NCI-H510A (cell line): ENCODE measurements at places on chromosomes 12 and 14.

DNA sequence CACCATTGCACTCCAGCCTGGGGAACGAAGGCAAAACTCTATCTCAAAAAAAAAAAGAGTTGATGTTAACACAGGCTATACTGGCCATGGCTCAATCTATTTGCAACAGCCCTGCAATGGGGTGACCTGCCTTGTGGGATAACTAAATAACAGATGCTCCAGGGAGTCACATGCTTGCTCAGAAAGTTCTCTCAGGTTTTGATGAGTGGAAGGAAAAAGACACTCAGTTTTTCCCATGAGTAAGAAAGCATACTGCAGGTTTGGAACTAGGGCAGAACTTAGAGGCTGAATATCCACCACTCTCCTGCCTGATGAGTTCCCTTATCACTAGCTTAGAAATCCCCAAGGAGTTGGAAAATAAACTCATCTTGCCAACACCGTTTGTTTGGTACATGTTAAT, 16.9 kb downstream of the WSB2 start:
- DNase-seq = no peak

GRCh38 chr14:92185559-92185958, 63.8 kb downstream of the CPSF2 start:
- DNase-seq = no peak

DNA sequence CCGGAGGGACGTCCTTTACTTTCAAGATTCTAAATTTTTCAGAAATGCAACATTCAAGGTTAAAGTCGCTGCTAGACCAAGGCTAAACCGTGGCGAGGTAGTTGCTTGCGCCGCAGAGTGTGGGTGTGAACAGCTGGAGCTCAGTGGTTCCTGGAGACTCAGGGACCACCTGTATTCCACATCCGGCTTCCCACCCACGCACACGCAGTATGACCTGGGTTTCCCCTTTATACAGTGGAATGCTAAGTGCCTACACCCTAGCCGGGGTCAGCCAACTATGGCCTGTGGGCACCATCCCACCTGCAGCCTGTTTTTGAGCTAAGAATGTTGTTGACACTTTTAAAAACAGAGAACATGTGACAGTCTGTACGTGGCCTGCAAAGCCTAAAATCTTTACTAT, 42.9 kb upstream of the TESC start:
- DNase-seq = no peak

DNA sequence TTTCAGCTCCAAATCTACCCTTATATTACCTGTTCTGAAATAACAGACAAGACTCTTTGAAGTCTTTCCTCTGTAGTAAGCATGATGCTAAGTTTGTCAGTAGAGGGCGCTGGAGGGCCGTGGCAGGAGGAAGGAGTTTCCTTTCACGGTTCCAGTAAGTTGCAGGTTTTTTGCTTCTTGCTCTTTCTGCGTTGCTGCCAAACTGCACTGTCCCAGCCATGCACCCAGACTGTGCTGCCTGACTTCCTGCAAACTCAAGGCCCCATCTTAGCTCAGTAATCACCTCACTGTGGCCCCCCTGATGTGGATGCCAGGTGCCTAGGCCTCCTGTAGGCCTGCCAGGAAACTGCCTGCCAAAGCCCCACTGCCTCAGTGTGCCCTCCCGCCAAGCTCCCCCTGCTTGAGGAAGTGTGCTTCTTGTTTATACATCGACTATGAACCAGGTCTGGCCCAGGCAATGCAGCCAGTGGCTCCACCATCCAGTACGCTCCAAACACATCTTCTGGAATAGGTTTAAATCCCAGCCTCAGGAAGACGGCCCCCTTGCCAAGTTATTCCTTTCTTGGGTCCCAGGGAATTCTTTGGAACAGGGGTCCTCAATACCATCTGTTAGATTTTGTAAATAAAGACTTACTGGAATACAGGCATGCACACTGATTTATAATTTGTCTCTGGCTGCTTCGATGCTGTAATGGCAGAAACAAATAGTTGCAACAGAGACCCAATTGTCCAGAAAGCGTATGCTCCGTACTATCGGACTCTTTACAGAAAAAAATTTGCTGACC, 193.7 kb upstream of the LRIG3 start:
- peak; percentile 45 for DNase-seq

DNA sequence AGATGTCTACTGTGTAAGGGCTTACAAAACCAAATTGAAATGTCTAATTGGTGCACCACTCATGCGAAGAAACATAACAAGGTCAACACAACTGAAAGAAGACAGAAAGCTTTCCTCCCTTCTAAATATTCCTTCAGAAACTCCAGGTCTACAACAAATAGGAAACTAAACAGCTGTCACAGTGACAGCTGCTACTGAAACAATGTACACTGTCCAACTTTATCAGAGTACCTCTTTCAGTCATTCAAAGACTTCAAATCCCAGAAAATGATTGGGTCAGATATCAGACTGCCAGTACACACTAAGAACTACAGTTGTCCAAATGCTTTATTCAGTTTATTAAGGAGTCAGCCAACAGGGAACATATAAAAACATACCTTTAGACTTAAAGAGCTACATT, 35.2 kb downstream of the CEP128 start:
- no peak for DNase-seq
